ENCODE measurements at places on chromosomes 12 and 14.
A peak's percentile ranks its signal among the peaks of the same experiment; 100 is the strongest.

GRCh38 chr12:24711056-24712008 lies 237.6 kb downstream of the BCAT1 start:
- DNase-seq: no peak

DNA sequence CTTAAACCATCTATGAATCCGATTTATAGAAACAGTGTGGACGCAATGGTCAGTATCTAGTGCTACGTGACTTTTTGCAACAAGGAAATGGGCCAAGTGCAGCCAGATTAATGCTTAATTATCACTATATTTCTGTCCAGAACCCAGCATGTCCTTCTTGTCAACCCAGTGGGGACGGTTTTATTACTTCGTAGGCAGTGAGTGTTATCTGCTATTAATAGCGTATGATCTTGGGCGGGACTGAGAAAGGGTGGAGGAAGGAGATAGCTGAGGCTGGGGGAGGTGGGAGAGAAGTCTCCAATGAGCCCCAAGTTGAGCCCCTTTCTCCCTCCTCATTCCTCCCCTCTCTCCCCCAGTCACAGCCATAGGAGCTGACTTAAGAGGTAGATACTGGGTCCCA lies 59.7 kb upstream of the FAM222A start:
- no peak for DNase-seq

- no peak for DNase-seq
Observed at GRCh38 chr14:56057071-56057741, 61.0 kb upstream of the PELI2 start.

DNA sequence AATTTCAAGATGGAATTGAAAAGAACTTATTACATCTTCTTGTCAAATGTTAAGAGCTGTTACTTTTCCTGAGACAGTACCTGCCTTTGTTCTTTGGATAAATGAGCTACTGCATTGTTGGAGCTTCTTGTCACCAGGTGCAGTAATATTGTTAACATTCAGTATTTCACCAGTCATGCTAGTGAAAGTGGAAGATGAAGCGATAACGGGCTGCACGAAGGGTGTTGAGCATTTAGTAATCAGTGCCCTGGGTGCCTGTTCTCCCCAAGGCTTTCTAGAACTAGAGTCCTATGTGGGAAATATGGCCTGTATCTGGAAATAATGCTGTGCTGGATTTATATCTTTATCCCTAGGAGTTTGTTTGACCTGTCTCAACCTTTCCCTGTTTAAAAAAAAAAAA lies 83.2 kb downstream of the PPP2R5C start:
- no peak for DNase-seq

- no peak for DNase-seq
Observed at GRCh38 chr12:67690656-67691055, 42.1 kb downstream of the DYRK2 start.

DNA sequence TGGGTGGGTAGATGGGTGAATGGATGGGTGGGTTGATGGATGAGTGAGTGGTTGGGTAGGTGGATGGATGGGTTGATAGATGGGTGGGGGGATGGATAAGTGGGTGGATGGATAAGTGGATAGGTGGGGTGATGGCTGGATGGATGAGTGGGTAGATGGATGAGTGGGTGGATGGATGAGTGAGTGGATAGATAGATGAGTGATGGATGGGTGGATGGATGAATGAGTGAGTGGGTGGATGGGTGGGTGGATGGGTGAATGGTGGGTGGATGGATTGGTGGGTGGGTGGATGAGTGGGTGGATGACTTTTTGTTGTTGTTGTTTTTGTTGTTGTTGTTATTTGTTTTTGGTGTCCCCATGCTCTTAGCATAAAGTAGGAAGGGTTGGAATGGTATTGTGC lies 45.5 kb downstream of the TBX5 start:
- DNase-seq: no peak

DNA sequence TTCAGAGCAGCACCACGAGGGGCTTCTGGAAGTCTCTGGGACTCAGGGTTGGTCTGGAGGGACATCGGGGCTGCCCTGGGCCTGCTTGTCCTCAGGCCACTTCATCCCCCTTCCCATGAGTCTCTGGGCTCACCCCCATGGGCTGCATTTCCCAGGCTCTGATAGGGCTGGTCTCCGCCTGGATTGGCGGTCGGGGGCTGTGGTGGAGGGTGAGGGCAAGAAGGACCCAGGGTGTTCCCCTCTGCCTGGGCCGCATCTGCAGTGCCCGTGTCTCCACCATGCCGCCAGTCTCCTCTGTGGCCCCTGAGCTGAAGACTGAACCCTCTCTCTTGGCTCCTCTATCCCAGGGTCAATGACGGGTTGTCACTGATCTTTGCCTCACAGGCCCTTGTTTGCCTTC lies 242.1 kb downstream of the ADGRD1 start:
- DNase-seq: no peak

DNA sequence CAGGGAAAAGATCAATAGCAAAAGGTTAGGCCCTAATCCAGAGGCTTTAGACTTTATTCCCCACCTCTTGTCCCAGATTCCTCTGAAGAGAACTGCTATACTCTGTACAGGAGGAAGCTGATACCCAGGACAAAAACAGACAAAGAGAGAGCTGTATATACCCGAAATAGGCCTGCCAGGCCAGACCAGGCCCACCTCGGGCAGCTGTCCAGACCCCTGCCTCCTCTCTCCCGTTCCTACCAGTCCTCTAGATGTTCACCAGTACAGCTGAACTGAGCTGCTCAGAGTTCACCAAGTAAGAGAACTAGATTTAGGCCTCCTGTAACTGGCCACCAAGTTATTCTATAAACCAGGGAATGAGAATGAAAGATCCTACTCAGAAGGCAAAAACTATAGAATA lies 4.7 kb downstream of the CHD4 start:
- DNase-seq: no peak

DNA sequence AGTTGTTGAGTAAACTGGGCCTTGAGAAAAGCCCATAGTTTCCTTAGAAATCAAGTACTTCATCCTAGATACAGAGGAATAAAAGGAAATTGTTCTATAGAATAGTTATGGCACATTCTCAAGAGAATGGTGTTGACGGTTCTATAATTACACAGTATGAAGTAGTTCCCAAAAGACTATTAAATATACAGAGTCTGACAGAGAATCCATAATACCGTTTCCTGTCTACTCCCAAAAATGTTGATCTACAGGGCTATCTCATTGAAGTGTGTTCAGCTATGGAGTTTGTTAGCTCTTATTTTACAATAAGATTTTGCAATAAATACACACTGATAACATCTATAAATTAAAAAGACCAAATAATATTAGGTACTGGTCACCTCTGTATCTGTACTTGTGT lies 799.7 kb downstream of the RPS29 start:
- DNase-seq: no peak

DNA sequence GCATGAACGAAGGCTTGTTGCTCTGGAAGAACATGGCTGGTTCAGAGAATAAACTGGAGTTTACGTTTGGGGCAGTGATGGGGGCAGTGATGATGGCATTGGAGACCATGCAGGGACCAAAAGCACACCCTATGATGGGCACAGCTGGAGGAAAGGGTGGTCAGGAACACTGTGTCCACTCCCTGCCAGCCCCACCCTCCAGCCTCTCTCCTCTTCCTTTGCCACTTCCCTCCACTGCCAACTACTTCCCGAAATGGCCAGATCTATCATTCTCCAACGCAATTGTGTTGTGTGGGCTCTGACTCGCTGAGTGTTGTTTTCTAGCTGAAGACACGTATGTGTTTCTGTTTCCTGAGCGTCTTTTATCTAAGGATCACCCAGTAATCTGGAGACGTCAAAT lies 39.3 kb upstream of the GSG1 start:
- no peak for DNase-seq

GRCh38 chr12:123056053-123056452 lies 75.6 kb downstream of the ARL6IP4 start:
- no peak for DNase-seq

DNA sequence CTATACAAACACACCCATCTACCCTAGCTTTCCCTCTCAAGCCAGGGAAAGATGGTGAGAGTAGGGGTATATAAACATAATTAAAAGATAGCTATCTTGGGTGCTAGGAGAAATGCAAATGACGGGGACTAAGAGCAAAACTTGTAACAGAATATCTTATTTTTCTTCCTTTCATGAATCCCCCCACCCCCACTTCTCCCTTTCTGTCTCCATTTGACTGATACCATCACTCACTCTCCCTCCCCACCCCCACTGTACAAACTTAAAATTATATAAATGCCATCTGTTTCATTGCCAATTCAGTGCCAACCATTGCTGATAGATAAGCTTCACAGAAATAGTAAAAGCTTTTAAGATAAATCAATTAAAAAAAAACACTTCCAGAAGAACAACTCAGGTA lies 268.6 kb downstream of the SLC6A15 start:
- no peak for DNase-seq

- DNase-seq: no peak
Observed at GRCh38 chr12:26453246-26453645, 257.9 kb downstream of the SSPN start.

DNA sequence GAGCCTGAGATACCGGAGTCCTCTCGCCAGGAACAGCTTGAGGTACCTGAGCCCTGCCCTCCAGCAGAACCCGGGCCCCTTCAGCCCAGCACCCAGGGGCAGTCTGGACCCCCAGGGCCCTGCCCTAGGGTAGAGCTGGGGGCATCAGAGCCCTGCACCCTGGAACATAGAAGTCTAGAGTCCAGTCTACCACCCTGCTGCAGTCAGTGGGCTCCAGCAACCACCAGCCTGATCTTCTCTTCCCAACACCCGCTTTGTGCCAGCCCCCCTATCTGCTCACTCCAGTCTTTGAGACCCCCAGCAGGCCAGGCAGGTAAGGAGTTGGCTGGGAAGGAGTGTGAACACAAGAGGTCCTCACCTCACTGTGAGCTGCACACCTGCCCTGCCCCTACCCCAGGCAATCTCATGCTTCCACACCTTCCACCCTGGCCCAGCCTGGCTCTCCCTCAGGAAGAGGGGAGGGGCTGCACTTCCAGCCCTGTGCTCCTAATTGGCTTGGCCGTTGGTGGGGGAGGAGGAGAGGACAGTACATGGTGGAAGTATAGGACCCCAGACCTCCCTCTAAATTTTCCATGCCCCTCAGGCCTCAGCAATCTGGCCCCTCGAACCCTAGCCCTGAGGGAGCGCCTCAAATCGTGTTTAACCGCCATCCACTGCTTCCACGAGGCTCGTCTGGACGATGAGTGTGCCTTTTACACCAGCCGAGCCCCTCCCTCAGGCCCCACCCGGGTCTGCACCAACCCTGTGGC lies 6.2 kb downstream of the C1QL4 start:
- DNase-seq: no peak

- DNase-seq: peak; percentile 77
Observed at GRCh38 chr14:75561013-75561432, 17.4 kb upstream of the FLVCR2 start.

DNA sequence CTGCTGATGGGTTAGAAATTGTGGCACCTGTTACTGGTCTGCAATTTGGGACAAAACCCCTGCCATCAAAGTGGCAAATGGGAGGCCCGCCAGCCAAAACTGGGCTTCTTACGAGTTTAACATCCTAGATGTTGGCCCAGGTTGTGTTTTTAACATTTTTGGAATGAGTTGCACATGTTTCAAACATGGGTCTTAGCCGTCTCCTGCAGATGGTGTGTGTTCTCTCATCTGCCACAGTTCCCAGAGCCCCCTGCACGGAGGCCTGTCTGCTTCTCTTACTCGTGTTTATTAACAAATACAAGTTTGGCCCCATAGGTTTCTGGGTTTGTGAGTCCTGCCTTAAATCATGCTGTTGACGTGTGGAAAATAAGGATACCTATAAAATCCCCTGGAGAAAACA lies 46.5 kb downstream of the CACNA2D4 start:
- no peak for DNase-seq

- DNase-seq: peak; percentile 63
Observed at GRCh38 chr12:100826323-100826722, 31.7 kb downstream of the ANO4 start.

- DNase-seq: peak; percentile 86
Observed at GRCh38 chr12:132614861-132615578, 3.6 kb upstream of the P2RX2 start.

DNA sequence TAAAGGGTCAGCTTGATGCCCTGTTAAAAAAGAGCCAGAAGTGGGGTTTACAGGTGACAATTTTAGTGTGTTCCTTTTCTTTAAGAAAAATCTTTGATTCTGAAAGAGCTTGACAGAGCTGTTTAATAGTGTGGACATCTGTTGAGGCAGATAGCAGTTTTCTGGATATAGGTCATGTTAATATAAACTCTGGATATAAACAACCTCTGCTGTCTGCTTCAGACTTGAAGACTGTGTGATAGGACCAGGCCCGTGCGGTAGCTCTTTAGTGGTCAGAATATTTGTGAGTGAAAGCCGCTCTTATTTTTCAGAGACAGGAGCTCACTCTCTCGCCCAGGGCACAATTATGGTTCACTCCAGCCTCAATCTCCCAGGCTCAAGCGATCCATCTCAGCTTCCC lies 439.9 kb upstream of the RGS6 start:
- no peak for DNase-seq

- no peak for DNase-seq
Observed at GRCh38 chr14:93267149-93267711, 60.2 kb downstream of the UBR7 start.

DNA sequence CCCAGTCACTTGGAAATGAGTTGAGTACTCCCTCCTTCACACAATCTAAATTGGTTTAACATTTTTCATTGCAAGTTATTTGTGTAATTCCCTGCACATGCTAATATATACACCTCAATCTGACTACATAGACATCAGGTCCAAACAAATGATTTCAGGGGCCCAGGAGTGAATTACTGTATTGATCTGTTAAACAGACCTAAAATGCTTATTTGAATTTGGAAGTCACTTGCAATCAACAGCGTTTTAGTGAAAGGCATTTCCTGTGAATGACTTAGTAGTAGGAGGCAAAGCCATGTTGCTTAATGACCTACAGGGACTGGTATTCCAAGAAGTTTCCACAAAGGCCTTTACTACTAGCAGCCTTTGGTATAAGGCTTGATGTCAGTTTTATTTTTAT lies 22.6 kb upstream of the SLC15A5 start:
- no peak for DNase-seq

GRCh38 chr14:60649875-60650372 lies 647 bp upstream of the SIX1 start:
- DNase-seq: peak; percentile 62

GRCh38 chr12:79826267-79827128 lies 108.4 kb downstream of the PPP1R12A start:
- no peak for DNase-seq

DNA sequence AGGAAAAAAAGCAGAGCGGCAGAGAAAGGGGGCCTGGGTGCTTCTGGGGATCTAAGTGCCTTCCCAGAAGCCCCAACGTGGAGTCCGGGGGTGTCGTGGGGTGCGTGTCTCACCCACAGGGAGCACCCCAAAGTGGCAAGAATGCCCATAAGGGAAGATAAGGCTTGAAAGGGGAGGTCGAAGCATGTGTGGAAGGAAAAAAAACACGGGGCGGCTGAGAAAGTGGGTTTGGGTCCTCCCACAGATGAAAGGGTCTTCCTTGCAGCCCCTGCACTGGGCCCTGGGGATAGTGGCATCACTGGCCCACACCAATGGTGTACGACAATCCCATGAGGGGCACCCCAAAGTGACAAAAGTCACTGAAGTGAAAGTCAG lies 275.5 kb downstream of the ALG10 start:
- no peak for DNase-seq

- no peak for DNase-seq
Observed at GRCh38 chr14:51079085-51079484, 15.8 kb downstream of the TRIM9 start.

- no peak for DNase-seq
Observed at GRCh38 chr14:54312166-54312801, 84.5 kb upstream of the CDKN3 start.

Data from right forelimb (tissue), 1 donor.